ENCODE measurements at places on chromosomes 4 and X. TPM values are rescaled to one million over a fixed set of nuclear protein-coding genes. Genes with fewer than 3 reads are reported as not detected.

DNA sequence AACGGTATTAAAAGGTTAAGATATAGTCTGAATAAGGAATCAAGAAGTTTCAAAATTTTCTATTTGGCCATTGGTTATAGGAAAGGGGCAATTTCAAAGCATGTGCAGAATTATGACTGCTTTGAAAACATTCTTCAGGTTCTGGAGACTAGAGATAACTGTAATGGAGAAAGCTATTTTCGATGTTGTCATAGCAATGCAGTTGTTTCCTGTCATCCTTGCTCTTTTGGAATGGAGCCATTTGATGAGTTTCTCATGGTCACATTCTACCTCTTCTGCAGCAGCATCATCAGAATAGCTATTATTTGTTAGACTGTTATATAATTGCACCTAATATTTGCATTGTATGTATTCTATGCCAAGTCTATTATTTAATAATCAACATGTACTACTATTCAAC is 368.2 kb upstream of the NR3C2 start:
- no peak for DNase-seq

- DNase-seq, result no peak
Observed at GRCh38 chr4:94567811-94568210, 116.1 kb downstream of the PDLIM5 start.

CITED1 gene
- not detected for total RNA-seq

SOD3 gene
- not detected for total RNA-seq

ART3 gene
- not detected for total RNA-seq

HERC3 gene
- 26.1 TPM for total RNA-seq

GYG2 gene
- not detected for total RNA-seq

BEX2 gene
- 4.9 TPM for total RNA-seq

Measured in activated CD8-positive, alpha-beta T cell treated with anti-CD3 and anti-CD28 coated beads, Interleukin-2, amount 10 ng/mL, durations not matched to agents 7 days and 5 days (primary cell).